ENCODE measurements at places on chromosomes 5 and 9.
A peak's percentile ranks its signal among the peaks of the same experiment; 100 is the strongest.

GRCh38 chr9:22084336-22085035 is 75.4 kb upstream of the CDKN2B start:
- no peak for DNase-seq

DNA sequence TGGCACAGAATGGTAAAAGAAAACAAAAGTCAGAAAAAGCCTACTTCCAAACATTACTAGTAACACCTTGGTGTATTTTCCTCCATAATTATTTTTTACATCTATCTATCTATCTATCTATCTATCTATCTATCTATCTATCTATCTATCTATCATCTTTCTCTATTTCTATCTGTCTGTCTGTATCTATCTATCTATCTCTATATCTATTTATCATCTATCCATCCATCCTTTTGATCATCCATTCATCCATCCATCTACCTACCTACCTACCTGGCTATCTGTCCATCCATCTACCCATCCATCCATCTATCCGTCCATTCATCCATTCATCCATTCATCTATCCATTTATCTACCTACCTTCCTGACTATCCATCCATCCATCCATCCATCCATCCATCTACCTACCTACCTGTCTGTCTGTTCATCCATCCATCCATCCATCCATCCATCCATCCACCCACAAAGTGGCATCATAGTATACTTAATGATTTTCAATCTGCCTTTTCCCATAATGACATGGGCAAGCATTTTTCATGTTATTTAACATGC is 121.9 kb upstream of the NEK6 start:
- DNase-seq: no peak

- DNase-seq: no peak
Observed at GRCh38 chr5:45132972-45133371, 324.2 kb downstream of the MRPS30 start.

DNA sequence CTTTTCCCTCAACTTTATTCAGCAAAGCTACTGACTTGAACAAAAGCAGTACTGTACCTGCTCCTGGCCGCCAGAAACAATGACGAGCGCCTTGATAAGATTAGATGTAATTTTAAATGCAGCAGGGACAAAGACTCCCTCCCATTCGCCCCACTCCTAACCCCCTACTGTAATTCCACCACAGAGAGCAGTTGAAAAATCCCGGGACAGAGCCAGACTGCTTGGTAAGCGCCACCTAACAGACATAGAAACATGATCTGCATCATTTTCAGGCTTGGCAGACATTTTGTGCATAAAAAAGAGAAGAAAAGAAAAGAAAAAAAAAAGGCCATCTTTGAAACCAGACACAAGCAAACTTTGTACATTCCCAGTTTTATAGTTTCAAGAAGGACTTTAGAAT is 81.9 kb downstream of the ISL1 start:
- no peak for DNase-seq

- DNase-seq: no peak
Observed at GRCh38 chr5:56301069-56301468, 67.9 kb upstream of the ANKRD55 start.

GRCh38 chr5:91244380-91245073 is 138.6 kb downstream of the ARRDC3 start:
- no peak for DNase-seq

DNA sequence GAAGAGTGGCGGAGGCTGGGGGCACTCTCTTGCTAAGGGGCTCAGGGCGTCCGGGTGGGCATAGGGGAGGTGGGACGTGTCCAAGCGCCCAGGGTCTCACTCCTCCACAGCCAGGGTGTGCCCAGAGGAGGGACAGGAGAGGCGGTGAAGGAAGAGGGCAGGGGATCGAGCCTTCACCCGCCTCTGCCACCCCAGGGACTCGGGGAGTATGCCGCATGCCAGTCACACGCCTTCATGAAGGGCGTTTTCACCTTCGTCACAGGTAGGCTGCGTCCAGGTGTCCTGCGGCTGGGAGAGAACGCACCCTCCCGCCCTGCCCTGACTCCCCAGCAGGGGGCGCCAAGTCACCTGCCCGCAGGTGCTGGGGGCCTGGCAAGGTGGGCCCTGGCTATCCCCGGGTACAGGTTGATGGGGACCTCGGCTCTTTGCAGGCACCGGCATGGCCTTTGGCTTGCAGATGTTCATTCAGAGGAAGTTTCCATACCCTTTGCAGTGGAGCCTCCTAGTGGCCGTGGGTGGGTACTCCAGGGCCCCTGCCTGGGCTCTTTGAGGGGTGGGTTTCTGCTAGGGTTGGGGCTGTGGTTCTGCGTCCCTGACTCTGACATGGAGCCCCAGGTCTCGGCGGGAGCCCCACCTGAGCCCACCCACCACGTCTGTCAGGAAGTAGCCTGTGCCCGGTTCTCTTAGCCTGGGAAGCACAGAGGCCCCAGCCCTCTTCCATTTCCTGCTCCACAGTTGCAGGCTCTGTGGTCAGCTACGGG is 552 bp downstream of the TMEM141 start:
- DNase-seq: peak; percentile 51

DNA sequence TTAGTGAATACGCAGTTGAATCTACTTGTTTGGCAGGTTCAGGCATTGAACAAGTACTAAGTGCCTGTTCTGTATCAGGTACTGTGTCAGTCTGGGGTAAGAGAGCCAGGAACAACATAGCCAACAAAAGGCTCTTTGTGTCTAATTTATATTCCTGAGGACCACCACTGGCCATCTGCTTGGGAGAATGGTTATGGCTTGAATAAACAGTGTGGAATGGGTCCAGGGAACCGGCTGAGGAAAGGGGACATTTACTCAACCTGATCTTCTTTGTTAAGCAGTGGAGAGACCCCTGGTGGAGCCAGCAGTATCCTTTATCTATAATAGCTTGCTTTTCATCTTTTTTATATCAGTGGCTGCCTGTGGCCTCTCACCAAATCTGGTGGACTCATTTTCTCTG is 38.6 kb downstream of the EXOSC2 start:
- DNase-seq: no peak

DNA sequence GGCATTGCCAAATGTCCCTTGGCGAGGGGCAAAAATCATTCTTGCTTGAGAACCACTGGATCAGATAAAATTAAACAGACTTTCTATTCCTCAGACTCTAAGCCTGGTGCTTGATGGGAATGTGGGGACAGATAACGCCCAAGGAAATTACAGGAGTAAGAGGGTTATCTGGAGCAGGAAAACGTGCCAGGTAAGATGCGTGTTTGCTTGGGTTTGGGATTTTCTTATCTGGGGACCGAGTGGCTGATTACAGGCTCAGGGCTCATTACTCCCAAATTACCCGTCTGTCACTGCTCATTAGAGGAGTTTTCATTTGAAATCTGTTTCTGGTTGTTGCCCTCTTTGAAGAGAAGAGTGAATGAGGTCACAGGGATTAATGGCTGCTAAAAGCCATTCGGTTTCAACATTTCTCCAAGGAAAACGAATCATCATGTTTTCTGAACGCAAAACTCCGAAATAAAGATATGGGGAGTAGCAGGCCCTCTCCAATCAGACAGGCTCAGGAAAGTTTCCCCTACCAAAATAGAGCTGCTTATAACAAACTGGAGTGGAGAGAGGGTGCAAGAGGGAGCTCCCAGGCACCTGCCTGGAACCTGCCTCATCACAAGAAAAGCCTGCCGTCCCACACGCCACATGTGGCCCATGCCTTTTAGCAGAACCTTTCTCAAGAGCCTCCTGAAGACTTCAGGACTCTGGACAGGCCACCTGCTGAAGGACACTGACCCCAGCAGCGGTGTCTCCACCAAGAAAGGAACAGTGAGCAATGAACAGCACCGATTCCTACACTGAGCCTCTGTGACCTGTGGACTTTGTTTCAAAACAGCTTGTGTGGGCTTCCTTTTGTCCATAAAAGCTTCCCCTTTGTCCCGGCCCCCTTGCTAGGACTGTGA is 136.4 kb downstream of the ICE1 start:
- no peak for DNase-seq

- DNase-seq: no peak
Observed at GRCh38 chr9:88363661-88364060, 24.6 kb upstream of the SPIN1 start.

DNA sequence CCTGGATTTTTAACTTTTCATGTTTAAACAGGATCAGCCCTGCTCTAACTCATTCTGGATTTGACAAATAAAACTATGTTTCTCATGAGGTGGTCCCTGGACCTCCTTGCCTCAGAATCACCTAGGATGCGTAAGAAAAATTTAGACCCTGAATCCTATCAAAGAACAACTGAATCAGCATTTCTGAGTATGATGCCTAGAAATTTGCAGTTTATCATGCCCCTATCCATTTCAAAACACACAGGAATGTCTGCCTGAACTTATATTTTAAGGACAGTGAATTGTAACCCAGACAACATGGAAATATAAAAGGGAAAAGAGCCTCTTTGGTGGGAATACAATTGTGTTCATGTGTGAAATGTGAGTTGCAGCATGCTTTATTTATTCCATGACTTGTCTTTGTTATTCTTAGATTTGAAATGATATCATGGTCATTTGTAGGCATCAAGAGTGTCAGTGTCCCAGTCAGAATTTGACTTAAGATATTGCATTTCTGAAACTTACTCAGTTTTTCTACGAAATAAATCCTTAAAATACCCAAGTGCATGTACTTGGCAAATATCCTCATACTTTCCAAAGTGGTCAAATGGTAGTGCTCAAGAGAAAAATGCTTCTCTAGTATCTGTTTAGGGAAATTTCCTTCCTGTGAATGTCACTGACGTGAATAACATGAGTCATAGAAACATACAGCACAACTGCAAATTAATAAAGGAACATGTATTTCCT is 144.3 kb downstream of the GIN1 start:
- DNase-seq: no peak

DNA sequence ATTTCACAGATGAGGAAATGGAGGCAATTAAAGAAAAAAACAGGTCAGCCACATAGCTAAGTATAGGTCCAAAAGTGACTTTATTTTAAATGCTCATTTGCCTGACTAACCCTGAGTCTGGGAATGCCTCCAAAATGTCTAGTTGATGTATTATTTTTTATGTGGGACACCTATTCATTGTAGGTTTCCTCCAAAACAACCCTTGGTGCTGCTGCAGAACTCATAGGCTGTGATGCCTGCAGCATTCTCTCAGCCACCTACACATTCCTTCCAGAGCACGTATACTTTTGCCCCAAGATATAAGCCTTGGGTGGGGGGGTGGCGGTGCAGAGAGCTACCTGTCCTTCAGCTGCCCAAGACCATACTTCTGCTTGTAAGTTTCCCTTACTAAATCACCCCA is 77.4 kb downstream of the MSX2 start:
- DNase-seq: no peak

GRCh38 chr9:98783518-98784226 is 12.7 kb downstream of the ANKS6 start:
- DNase-seq: no peak

GRCh38 chr9:86355814-86356213 is 1.6 kb upstream of the TUT7 start:
- DNase-seq: no peak
